ENCODE measurements at places on chromosomes 7 and 10. TPM values are rescaled to one million over a fixed set of nuclear protein-coding genes. Genes with fewer than 3 reads are reported as not detected.

- H3K27me3 ChIP-seq: no peaks in the 10 kb centered on the region
- DNase-seq: no peak
- peaks cover 3% of the 10 kb centered on the region for H3K4me1 ChIP-seq
- H3K27ac ChIP-seq: no peak overlapping the region
Measured at GRCh38 chr10:50396491-50397311, 145.4 kb upstream of the ASAH2 start.

DNA sequence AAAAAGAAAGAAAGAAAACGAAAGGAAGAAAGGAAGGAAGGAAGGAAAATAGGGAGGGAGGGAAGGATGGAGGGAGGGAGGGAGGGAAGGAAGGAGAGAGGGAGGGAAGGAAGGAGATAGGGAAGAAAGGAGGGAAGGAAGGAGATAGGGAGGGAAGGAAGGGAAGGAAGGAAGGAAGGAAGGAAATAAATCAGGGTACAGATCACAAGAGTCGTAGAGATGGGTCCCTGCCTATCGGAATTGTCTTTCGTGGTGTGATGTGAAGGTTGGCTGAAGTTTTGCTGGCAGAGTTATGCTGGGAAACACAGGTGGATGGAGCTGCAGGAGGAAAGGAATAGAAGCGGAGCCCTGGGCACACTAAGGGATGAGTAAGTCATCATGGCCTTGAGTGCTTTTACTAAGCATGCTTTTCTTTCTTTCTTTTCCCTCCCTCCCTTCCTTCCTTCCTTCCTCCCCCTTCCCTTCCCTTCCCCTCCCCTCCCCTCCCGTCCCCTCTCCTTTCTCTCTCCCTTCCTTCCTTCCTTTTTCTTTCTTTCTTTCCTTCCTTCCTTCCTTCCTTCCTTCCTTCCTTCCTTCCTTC, 11.9 kb upstream of the TPST1 start:
- no peaks in the 10 kb centered on the region for H3K27me3 ChIP-seq
- no peak for DNase-seq
- H3K27ac ChIP-seq: no peak overlapping the region
- H3K4me1 ChIP-seq: no peaks in the 10 kb centered on the region
- no peak overlapping the region for H3K4me3 ChIP-seq

DNA sequence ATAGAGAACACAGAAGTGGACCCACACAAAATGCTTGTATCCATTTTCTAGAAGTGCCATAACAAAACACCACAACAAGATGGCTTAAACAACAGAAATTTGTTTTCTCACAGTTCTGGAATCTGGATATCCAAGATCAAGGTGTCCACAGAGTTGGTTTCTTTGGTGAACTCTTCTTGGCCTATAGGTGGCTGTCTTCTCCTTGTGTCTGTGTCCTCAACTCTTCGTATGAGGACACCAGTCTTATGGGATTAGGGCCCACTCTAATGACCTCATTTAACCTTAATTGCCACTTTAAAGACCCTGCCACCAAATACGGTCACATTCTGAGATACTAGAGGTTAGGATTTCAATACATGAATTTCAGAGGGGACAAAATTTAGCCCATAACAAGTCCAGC, 30.8 kb upstream of the C10orf71 start:
- no peaks in the 10 kb centered on the region for H3K27me3 ChIP-seq
- no peaks in the 10 kb centered on the region for H3K4me1 ChIP-seq
- no peaks in the 10 kb centered on the region for H3K36me3 ChIP-seq

Gene CALHM1
- total RNA-seq: not detected

Gene PVRIG
- total RNA-seq: not detected

All from endodermal cell (in vitro differentiated cells).